ENCODE measurements at places on chromosomes 2 and 18. TPM values are rescaled to one million over a fixed set of nuclear protein-coding genes. Genes with fewer than 3 reads are reported as not detected.

LINC00305 gene
- total RNA-seq = not detected

MYO3B gene
- not detected for total RNA-seq

ERBB4 gene
- not detected for total RNA-seq

IL1RL1 gene
- total RNA-seq = not detected

ASTL gene
- total RNA-seq = 0.59 TPM

PTMA gene
- total RNA-seq = 2,208 TPM

EPB41L3 gene
- 0.57 TPM for total RNA-seq

HJURP gene
- total RNA-seq = 0.42 TPM

KIAA2012 gene
- not detected for total RNA-seq

POTEE gene
- 0.07 TPM for total RNA-seq

C2orf72 gene
- total RNA-seq = not detected

IGFBP5 gene
- total RNA-seq = not detected

FER1L5 gene
- total RNA-seq = not detected

CCDC141 gene
- total RNA-seq = 47.5 TPM
